ENCODE measurements at places on chromosomes 16 and 17. TPM values are rescaled to one million over a fixed set of nuclear protein-coding genes. Genes with fewer than 3 reads are reported as not detected.
A peak's percentile ranks its signal among the peaks of the same experiment; 100 is the strongest.

GRCh38 chr16:71767060-71767900 lies 41.4 kb downstream of the AP1G1 start:
- DNase-seq, result no peak

DNA sequence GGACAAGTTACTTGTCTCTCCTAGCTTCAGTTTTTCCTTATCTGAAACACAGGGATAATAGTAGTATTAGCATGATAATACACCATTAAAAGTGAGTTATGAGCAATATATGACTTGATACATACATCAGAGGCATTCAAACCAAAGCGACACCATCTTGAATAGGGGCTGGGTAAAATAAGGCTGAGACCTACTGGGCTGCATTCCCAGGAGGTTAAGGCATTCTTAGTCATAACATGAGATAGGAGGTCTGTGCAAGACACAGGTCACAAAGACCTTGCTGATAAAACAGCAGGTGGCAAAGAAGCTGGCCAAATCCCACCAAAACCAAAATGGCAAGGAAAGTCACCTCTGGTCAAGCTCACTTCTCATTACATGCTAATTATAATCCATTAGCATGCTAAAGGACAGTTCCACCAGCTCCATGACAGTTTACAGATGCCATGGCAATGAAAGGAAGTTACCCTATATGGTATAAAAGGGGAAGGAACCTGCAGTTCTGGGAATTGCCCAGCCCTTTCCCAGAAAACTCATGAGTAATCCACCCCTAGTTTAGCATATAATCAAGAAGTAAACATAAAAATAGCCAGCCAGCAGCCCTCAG lies 37.2 kb upstream of the HS3ST3A1 start:
- DNase-seq, result no peak

DNA sequence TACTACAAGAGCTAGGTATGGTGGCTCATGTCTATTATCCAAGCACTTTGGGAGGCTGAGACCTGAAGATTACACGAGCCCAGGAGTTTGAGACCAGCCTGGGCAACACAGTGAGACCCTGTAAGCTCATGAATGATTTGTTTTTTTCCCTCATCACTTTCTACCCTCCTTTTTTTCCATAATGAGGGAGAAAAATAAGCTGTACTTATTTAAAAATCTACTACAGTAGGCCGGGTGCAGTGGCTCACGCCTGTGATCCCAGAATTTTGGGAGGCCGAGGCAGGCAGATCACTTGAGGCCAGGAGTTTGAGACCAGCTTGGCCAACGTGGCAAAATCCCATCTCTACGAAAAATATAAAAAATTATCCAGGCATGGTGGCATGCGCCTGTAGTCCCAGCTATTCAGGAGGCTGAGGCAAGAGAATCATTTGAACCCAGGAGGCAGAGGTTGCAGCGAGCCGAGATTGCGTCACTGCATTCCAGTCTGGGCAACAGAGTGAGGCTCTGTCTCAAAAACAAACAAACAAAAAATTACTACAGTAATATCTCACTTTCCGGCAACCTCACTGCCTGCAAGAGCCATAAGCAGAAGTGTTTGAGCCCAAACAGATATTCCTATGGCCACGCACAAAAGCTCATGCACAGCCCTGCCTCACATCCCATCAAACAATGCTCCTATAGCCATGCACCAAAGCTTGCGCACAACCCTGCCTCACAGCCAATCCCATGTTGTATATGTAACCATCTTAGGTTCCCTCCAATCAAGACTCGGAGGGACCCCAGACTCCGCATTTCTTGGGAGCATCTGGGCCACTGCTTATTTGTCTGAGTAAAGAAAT lies 37.4 kb downstream of the TK2 start:
- DNase-seq, result no peak

GRCh38 chr16:48441863-48442279 lies 56.7 kb upstream of the SIAH1 start:
- no peak for DNase-seq

- no peak for DNase-seq
Observed at GRCh38 chr16:58462997-58463941, 36.7 kb upstream of the NDRG4 start.

CNTD1 gene
- 0.47 TPM for total RNA-seq

GRCh38 chr17:968812-969730 lies 10.5 kb downstream of the NXN start:
- DNase-seq, result no peak

- no peak for DNase-seq
Observed at GRCh38 chr17:44432254-44433157, 43.1 kb upstream of the ITGA2B start.

DNA sequence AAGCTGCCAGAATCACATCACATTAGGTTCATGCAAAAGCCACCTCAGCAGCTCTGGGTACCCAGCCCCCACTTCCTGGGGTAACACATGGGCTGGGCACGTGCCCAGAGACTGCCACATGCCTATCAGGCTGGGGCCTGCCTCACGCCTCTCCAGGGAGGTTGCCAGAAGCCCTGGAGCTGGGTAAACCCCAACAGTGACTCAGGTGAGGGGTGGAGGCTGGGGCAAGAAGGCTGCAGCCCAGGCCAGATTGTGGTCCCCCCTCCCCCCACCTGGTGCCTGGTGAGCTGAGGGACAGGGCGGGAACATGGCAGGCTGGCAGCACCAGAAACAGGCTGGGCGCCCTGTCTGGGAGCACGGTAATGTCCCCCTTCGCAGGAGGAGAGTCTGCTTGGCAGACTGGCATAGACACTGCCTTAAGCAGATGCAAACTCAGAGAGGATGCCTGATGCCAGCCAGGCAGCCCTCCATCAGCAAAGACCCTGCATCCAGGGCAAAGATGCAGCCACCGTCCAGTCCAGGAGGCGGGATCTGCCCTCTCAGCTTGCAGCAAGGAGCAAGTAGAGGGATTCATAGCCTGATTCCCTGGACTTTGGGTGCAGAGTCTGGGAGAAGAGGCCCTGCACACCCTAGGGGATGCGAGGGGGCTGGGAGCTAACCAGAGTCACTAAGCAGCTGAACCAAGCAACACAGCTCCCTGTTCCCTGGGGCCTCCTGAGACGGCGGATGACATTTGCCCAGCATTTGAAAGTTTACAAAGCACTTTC lies 28.8 kb downstream of the NGFR start:
- DNase-seq, result no peak

FKBP10 gene
- 11.2 TPM for total RNA-seq

- no peak for DNase-seq
Observed at GRCh38 chr17:80703142-80703478, 158.5 kb downstream of the RPTOR start.

DNA sequence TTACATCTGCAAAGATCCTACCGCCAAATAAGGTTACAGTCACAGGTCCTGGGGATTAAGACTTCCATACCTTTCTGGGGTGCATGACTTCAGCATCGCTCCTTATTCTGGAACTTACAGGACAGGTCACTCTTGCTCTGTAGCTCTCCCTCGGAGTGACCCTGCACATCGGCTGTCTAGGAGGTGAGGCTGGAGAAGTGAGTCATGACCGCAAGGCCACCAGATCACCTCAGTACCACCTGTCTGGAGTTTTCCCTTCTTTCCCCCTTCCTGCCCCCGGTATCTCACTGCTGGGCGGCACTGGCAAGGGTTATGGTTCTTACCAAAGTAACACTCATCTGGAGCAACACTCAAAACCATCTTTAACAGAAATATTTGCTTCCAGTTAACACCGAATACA lies 374.8 kb downstream of the SLC39A11 start:
- DNase-seq, result no peak

FAM234A gene
- total RNA-seq, result 20.7 TPM

FBXW10B gene
- total RNA-seq, result 1.1 TPM

APOBR gene
- not detected for total RNA-seq

- DNase-seq, result no peak
Observed at GRCh38 chr17:82116246-82116645, 18.2 kb upstream of the FASN start.

- no peak for DNase-seq
Observed at GRCh38 chr17:7018331-7018964, 4.4 kb upstream of the BCL6B start.

GRCh38 chr17:49386373-49386772 lies 24.3 kb upstream of the ZNF652 start:
- DNase-seq, result no peak

GRCh38 chr17:40331743-40332641 lies 23.0 kb downstream of the RARA start:
- DNase-seq, result peak; percentile 63

GPR139 gene
- 1.4 TPM for total RNA-seq

C17orf67 gene
- total RNA-seq, result 1.9 TPM

DNA sequence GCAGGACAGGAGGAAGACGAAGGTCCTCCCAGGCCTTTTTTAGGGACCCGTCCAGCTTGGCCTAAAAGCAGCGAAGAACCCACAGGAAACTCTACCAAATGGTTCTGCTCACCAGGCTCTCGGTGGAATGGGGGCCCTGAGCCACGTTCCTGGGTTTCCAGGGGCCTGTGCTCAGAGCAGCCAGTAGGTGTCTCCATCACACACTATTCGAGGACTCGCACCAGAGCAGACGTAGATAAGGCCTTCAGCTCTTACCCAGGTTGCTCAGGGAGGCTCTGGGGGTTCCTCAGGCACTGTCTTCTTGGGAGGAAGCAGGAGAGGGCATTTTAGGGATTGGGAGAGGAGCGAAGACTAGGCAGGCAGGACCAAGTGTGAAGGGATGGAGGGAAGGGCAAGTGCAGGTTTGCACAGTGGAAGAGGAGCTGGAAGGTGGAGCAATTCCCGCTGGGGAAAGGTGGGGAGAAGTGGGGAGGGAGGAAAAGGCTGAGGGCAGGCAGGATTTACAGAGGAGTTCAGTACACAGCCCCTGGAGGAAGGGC lies 157.1 kb downstream of the RGS9 start:
- peak; percentile 28 for DNase-seq

- DNase-seq, result no peak
Observed at GRCh38 chr17:64221679-64222078, 41.4 kb downstream of the TEX2 start.

DNA sequence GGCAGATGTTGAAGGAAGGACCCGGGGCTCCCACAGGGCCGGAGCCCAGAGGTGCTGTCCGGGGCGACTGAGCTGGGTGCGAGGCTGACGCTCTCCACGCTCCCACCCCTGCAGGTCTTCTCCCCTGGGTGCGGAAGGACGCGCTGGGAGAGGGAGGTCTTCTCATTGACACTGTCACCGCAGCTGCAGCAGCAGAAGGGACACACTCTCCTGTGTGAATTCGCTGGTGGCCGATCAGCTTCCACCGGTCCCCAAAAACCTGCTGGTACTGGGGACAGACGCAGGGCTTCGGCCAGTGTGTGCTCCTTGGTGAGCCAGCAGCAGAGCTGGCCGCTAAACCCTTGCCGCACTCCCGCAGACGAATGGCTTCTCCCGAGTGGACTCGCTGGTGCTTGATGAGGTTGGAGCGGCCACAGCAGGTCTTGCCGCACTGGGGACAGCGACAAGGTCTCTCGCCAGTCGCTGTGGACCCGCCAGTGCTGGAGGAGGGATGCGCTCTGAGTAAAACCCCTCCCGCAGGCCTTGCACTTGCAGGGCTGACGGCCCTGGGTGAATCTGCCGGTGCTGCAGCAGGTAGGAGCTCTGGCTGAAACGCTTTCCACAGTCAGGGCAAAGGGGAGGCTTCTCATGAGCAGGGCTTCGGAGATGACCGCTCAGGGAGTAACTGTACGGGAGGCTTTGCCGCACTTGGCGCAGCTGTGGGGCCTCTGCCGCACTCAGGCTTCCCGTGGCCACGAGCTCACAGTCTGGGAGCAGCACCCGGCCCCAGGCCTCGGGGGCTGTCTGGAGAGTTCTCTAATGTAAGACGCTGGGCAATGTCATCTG lies 6.2 kb downstream of the ZNF843 start:
- no peak for DNase-seq

- DNase-seq, result no peak
Observed at GRCh38 chr16:29310852-29311314, 95.6 kb downstream of the NPIPB11 start.

DNA sequence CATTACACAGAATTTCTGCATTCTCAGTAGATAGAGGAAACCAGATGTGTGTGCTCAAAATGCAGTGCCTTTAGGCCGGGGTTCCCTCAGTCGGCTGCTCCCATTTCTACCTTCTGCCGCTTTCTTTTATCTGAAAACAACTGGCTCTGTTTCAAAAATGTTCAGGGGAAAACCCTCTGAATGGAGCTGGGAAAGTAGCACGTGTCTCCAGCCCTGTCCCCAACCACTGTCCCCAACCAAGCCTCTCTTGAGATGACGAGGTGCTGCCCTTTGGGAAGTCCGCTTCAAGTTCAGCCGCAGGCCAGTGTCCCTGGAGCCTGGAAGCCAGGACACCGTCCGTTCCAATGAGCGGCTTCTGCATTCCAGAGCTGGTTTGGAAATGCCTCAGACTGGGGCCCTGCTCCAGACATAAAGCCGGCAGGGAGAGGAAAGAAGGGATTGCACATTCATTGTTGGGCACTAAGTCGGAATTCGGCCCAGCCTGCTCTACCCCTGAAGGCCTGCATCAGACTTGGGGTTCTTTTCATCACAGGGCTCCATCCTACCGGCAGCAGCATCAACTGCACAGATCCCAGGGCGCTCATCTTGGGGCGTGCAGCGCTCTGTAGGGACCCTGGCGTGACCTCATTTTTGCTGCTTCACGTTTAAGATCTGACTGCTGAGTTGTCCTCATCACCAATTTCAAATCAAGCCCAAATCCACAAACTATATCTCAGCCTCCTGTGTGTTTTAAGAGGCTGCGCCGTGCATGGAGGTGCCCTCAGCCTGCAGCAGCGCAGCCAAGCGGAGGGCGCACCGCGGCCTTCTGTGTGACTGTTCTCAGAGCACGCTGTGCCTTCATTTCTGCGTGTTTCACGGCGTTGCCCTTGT lies 111.3 kb downstream of the BANP start:
- DNase-seq, result no peak

SOST gene
- not detected for total RNA-seq

DNA sequence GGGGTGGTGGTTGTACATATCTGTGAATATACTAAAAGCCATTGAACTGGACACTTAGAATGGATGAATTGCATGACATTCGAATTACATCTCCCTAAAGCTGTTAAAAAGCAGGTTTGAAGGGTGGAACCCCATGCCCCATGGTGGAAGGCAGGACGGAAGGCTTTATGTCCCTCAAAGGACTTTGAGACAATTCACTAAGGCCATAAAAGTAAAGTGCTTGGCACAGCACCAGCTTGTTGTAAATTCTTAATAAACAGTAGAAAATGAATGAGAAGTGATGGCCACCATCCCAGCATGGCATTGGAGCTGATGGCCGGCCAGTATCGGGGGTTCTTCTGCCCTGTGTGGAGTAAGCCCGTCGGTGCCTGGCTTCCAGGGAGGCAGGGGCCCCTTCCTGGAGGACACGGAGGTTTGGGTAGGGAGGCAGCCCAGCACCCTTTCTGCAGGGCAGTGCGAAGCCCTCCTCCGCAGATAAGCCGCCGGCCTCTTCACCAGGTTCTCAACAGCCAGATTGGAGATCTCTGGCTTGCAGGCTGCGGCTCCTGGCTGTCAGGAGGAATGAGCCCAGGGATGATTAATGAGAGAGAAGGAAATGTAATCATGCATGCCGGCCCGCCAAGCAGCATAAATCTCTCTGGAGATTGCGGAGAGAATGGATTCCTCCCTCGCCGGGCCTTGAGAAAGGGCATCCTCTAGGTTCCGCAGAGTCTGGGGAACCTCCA lies 346.9 kb downstream of the FOXL1 start:
- no peak for DNase-seq

QRICH2 gene
- total RNA-seq, result 6.1 TPM

GRCh38 chr16:64412578-64413280 lies 709.1 kb downstream of the CDH11 start:
- DNase-seq, result no peak

GRCh38 chr16:64532691-64533090 lies 589.2 kb downstream of the CDH11 start:
- DNase-seq, result no peak

GRCh38 chr17:5418858-5419355 lies 555 bp downstream of the NUP88 start:
- DNase-seq, result no peak

GRCh38 chr16:2822158-2822495 lies 5.1 kb downstream of the PRSS21 start:
- DNase-seq, result no peak

CD300LG gene
- total RNA-seq, result not detected

All from occipital lobe (tissue), 3 donors.